ENCODE measurements at places on chromosomes 11 and 22.
A peak's percentile ranks its signal among the peaks of the same experiment; 100 is the strongest.

DNA sequence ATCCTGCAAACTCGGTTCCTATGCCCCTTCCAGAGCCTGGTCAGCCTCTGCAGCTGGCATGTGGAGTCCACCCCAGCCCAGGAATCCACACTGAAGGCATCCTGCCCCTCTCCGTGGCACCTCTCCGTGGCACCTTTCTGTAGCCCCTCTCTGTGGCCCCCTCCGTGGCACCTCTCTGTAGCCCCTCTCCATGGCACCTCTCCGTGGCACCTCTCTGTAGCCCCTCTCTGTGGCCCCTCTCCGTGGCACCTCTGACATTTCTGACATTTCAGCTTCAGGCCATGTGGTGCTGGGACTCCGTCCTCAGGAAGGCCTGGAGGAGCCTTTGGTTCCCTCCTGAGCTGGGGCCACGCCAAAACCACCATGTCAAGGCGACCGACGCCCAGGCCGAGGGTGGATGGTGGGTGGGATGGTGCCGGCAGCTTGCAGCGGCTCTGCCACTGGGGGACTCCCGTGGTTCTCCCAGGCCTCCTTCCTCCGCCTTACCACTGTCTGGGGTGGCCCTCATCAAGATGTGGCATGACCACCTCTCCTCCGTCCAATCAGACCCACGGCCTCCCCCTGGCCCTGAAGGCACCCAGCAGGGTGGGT is 1518.5 kb downstream of the BRD1 start:
- no peak for DNase-seq

- DNase-seq = peak; percentile 69
These were observed 81.0 kb downstream of the PRR5L start for GRCh38 chr11:36376888-36377758.

DNA sequence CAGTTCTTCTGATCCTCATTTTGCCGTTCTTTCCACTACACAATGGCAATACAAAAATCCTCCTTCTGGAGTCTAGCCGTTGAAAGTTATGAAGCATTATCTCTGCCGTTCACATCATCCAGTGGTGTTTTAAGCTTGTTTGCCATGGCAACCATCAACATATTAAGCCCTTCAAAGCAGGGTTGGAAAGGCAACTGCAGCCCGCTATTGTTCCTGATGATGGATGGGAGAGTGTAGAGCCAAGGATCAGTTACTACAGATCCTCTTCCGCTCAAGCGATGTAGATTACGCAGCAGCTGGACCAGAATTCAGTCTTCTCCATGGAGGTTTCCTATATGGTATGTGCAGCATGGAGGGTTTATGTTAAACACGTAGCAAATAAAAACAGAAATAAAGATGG is 352.7 kb downstream of the NTM start:
- no peak for DNase-seq

DNA sequence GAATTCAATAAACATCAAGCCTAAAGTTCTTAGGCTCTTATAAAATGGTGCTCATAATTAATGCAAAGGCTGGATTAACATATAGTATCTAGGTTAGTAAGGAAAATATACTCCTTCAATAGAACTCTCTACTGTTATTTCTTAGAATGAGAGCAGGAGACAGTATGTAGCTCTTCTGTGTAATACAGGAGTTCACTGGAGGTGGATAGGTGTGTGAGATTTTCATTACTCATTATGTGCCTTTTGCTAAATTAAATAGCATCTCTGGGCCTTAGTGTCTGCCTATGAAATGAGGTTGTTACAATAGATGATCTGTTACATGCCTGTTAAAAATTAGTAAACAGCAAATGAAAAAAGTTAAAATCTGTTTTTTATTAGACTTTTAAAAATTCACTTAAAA is 20.6 kb downstream of the EED start:
- no peak for DNase-seq

GRCh38 chr11:1742371-1742770 is 8.0 kb downstream of the IFITM10 start:
- no peak for DNase-seq

DNA sequence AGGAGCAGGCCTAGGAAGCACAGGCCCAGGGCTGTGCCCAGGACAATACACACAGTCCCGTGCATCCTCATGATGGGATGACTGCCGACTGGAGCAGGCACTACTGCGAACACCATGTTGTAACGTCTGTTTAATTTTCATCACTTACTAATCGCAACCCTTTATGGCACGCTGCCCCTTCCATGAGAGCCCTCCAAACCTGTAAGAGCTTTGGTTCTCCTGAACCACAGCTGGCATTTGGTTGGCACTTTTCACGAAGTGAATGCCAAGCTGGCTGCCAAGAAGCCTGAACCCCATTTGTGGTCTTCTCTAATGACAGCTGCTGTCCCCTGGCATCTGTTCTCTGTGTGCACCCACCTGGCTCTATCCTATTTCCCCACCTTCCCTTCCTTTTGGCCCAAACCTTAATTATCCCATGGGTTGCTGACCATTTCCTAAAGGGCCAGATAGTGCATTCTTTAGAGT is 36.5 kb downstream of the APOL1 start:
- no peak for DNase-seq

GRCh38 chr22:35708453-35708852 is 9.2 kb upstream of the APOL5 start:
- DNase-seq = no peak

GRCh38 chr11:35047179-35047578 is 91.8 kb upstream of the CD44 start:
- DNase-seq = peak; percentile 88

- DNase-seq = no peak
These were observed 47.5 kb upstream of the SCUBE2 start for GRCh38 chr11:9138612-9139579.

DNA sequence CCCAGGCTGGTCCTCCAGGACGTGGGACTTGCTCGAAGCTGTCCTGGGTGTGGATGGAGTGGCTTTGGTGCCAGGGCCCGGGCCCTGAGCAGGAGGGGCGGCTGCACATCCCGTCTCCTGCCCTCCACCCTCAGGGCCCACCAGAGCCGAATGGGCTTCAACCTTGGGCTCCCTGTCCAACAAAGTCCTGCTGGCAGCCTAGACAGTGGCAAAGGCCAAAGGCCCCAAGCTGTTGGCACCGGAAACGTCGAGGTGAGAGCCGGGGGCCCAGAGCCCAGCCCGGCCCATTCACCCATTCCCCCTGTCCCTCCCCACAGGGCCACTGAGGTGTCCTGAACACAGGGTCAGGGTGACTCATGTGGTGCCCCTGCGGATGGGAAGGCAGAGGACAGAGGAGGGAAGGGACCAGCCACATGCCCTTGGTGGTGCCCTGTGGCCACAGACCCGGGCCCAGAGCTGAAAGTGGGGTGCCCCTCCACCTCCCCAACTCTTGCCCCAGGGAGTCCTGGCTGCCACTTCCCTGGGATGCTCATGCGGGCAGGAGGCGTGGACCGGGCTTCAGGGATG is 9.1 kb downstream of the TSPAN32 start:
- no peak for DNase-seq

- DNase-seq = no peak
These were observed 662 bp downstream of the MUC5B start for GRCh38 chr11:1223346-1224110.

DNA sequence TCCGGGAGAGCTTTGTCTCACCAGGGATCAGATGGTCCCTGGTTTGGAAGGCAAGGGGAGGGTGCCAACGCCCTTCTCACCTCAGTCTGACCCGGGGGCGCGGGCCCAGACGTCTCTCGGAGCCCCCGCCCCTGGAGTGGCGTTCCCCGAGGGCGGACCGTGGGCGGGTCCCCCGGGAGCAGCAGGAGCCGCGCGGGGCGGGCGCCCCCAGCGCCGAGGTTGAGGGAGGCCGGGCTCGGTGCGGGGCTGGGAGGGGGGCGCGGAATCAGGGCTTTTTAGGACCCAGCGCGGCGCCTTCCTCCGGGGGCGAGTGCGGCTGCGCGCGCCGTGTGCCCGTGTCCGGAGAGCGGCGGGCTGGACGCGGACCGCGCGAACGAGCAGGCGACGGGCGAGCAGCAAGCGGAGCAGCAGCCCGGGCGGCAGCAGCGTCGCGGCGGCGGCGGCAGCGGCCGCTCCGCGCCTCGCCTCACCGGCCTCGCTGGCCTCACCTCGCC is at the start of gene KCNC1:
Gene KCNC1 (plus strand): TSS at position 364 of the 494 bp plus-strand sequence. CDS start 1,222 bp downstream, outside the sequence.
- no peak for DNase-seq

DNA sequence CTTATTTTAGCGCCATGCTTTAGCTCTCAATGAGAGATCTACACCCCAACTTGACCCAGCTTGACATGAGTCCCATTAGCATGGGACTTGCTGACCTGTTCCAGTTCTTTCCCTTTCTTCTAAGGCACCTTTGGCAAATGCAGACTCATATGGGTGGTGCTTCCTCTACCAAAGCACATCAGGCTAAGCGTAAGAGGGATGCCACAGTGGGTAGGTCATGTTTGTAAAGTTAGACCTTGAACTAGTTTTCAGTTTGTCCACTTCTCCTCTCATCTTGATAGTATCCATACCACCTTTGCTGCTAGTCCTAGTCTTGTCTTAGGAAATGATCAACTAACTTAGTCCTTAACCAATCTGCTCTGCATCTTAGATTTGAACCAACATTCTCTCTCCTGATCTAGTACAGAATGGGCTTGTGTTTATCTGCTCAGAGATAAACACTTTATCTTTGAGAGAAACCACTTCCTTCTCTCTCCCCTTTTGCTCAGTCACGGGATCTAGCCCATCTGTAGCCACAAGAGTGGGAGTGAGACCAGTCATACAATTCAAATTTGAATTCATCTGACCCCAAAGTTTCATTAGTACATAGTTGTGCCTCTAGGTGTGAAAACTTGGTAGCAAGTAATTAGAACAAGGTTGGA is 72.1 kb upstream of the CD44 start:
- DNase-seq = no peak

- no peak for DNase-seq
These were observed 29.5 kb upstream of the APOA1 start for GRCh38 chr11:116866804-116867455.

- DNase-seq = no peak
These were observed 78.3 kb upstream of the AKIP1 start for GRCh38 chr11:8832571-8833260.

DNA sequence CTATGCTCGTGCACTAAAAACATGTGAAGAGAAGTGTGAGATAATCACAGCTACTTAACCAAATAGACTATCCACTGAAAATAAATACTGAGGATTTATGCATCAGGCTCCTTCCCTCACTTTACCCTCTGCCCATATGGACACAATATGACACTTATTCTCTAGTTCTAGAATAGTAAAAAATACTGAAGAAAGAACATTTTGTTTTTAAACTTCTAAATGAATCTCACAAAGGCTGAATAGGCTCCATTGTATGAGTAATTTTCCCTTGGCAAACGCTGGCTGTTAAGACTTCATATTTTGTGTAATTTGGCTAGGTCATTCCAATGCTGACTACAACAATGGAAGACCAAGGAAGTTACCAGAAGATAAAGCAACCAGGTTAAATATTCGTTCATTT is 9.9 kb downstream of the HPS5 start:
- no peak for DNase-seq

DNA sequence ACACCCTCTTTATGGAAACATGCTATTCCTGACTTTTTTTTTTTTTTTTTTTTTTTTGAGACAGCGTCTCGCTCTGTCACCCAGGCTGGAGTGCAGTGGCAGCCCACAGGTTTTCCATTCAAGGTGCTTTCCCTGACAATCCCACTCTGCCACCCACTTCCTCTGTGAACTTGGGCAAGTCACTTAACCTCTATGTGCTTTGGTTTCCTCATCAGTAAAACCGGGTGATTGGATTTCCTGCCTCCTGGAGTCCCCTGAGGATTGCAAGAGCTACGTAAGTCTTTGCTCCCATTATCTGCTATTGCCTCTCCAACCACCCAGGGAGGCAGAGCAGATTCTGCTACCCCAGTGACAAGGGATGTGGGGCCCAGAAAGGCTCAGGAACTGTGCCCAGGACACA is 54.1 kb downstream of the CELSR1 start:
- DNase-seq = no peak

- DNase-seq = no peak
These were observed 228.1 kb upstream of the FAT3 start for GRCh38 chr11:91996526-91996925.

GRCh38 chr11:59753650-59754493 is 1.3 kb upstream of the STX3 start:
- DNase-seq = peak; percentile 82

- no peak for DNase-seq
These were observed 640.9 kb downstream of the BRD1 start for GRCh38 chr22:49186762-49187161.

- no peak for DNase-seq
These were observed 31.7 kb upstream of the GRAMD4 start for GRCh38 chr22:46588279-46589140.

GRCh38 chr11:119890466-119890865 is 161.5 kb upstream of the NECTIN1 start:
- DNase-seq = no peak

GRCh38 chr11:20041499-20041898 is 118.8 kb downstream of the DBX1 start:
- no peak for DNase-seq

DNA sequence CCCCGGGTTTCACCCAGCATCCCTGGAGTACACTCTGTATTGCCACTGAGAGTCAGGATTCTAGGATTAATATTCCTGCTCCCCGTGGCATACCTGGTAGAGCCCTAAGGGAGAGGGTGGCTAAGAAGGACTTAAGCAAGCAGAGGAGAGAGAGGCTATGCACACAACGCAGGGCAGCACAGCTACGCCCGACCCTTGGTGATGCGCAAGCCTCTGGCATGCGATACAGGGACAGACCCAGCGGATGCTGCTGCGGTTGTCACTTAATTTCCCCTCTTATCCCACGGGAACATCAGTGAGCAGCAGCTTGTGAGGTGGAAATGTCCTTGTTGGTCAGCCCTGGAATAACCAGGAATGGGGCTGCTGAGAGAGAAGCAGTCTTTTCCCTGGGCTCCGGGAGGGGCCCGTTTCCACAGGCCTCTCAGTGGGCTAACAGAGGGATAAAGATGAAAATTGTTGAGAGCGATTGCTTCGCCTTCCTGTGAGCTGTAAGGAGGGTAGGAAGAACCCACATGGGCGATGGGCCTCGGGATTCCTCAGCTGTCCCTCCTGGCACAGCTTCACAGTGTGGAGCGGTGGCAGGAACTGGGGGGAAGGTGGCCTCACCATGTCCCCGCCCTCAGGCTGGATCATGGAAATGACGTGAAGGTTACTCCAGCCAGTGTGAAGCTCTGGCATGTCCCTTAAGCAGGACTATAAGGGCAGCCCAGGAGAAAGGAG is 48.4 kb upstream of the RAB1B start:
- no peak for DNase-seq

- peak; percentile 28 for DNase-seq
These were observed 13.7 kb downstream of the ZBTB16 start for GRCh38 chr11:114073007-114073827.

DNA sequence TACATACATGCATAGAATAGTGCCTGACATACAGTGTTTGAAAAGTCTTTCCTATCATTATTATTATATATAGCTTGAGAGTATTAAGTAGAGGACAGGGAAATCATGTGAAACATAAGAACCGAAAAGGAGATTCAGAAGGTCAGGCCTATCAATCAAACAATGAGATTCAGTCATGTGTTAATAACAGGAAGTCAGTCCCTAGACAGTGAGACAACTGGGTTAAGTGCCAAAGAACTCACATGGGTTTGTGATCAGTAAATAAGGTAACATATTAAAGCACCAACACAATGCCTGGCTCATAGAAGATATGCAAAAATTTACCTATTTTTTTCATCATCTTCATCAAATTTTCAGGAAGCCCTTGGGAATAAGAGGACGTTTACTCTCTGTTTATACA is 174.3 kb upstream of the FAT3 start:
- DNase-seq = no peak

GRCh38 chr11:134272381-134273316 is 3.5 kb upstream of the GLB1L3 start:
- no peak for DNase-seq
